Stimulated activated CD4-positive, alpha-beta T cell treated with anti-CD3 and anti-CD28 coated beads, Interleukin-15, amount 100 ng/mL, for 24 hours (primary cell): ENCODE measurements at places on chromosomes 7 and 10.

- DNase-seq: no peak
Measured at GRCh38 chr7:151940048-151940811, 16.0 kb upstream of the GALNTL5 start.

- no peak for DNase-seq
Measured at GRCh38 chr10:132710746-132711612, 75.0 kb downstream of the NKX6-2 start.

DNA sequence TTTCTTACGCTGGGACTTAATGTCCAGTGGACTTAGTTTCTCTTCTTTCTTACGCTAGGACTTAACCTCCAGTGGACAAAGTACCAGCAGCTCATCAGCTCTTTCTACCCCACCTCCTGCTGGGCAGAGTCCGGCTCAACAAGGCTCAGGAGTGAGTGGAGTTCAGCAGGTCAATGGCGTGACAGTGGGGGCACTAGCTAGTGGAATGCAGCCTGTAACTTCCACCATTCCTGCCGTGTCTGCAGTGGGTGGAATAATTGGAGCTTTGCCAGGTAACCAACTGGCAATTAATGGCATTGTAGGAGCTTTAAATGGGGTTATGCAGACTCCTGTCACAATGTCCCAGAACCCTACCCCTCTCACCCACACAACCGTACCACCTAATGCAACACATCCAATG, 199.7 kb downstream of the MLLT10 start:
- DNase-seq: no peak

DNA sequence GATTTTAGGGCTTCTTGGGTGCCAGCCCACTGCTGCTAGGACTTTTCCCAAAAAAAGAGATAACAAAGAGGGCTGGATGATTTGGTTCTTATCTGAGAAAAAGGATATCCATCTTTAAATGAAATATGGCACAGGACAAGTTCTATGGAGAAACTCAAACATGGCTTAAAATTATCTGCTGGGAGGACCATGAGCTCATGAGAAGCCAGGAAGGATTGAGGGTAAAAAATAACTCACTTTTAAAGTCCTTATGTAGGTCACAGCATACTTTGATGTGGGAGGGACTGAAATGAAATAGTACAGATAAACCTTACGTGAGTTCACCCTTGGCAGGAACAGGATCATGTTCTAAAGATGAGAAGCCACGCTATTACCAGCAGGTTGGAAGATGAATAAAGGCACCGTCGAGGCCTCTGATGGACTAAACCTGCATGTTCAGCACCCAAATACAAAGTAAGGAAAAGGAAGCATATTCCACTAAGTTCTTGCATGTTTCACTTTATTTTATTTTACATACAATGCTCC, 369.2 kb upstream of the KLF6 start:
- no peak for DNase-seq

- DNase-seq: no peak
Measured at GRCh38 chr10:32073659-32074058, 17.4 kb upstream of the KIF5B start.

- DNase-seq: no peak
Measured at GRCh38 chr7:142896151-142896550, 10.6 kb upstream of the TRPV6 start.
